Stimulated activated CD4-positive, alpha-beta T cell treated with anti-CD3 and anti-CD28 coated beads, Interleukin-4, amount 100 ng/mL, for 1 hour (primary cell): ENCODE measurements at places on chromosomes 5 and 9.
A peak's percentile ranks its signal among the peaks of the same experiment; 100 is the strongest.

- no peak for DNase-seq
Observed at GRCh38 chr9:100641166-100641565, 63.3 kb downstream of the CAVIN4 start.

GRCh38 chr9:95028853-95029219 is 288.7 kb downstream of the FANCC start:
- no peak for DNase-seq

DNA sequence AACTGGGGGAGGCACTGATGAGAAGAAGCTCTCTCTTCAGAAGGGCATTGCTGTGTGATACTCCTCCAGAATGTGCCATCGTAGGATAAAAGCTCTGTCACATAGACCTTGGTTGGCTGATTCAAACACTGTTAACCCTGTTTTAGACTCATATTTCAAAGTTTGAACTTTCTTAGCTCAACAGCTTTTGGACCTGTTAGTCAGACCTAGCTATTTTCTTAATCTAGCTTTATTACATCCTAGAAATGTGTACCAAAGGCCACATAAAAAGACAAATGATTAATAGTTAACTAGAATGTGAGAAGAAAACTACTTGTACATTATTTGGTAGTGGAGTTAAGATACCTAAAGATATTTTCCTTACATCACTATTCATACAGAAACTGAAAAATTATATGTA is 4.3 kb downstream of the RHOBTB3 start:
- DNase-seq, result no peak

- no peak for DNase-seq
Observed at GRCh38 chr5:10528056-10528816, 35.6 kb upstream of the ANKRD33B start.

DNA sequence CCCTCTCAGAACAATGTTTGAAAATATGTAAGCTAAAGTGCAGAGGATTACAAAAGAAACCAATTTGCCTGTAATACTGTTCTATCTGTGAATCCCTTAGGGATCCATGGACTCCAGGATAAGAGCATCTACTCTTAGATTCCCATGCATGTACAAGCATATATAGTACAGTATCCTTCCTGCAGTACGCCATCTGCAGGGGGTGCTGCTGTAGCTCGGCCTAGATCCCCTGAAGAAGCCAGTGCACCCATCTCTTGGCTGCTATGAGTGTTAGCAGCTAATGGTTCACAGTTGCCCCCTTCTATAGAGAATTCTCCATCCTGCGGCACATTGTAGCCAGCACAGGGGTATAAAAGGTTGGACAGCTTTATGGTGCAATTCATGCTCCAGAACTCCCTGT is 61.8 kb upstream of the SLC30A5 start:
- no peak for DNase-seq

GRCh38 chr5:84378961-84379360 is 5.7 kb downstream of the EDIL3 start:
- no peak for DNase-seq

- DNase-seq, result peak; percentile 15
Observed at GRCh38 chr5:68369457-68370125, 154.0 kb downstream of the PIK3R1 start.

- DNase-seq, result no peak
Observed at GRCh38 chr9:109297899-109298298, 23.0 kb downstream of the EPB41L4B start.

- no peak for DNase-seq
Observed at GRCh38 chr9:130997395-130997684, 11.6 kb upstream of the LAMC3 start.

GRCh38 chr5:158466191-158466590 is 607.2 kb upstream of the CLINT1 start:
- DNase-seq, result no peak

DNA sequence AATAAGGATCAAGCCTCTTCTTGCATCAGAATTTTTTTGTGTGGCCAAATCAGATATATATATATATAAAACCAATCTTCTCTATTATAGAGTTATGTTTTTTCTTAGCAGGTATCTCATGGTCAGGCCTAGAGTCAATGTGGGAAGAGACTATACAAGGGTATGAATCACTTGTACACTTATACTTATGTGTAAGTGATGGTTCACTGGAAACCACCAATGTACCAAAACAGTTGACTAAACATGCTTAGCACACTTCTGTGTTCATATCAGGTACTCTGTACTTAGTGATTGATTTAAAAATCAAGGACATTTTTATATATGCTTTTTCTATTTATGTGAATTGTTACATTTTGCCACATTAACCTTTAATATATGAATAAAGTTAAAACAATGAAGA is 92.6 kb downstream of the CWC27 start:
- DNase-seq, result no peak

DNA sequence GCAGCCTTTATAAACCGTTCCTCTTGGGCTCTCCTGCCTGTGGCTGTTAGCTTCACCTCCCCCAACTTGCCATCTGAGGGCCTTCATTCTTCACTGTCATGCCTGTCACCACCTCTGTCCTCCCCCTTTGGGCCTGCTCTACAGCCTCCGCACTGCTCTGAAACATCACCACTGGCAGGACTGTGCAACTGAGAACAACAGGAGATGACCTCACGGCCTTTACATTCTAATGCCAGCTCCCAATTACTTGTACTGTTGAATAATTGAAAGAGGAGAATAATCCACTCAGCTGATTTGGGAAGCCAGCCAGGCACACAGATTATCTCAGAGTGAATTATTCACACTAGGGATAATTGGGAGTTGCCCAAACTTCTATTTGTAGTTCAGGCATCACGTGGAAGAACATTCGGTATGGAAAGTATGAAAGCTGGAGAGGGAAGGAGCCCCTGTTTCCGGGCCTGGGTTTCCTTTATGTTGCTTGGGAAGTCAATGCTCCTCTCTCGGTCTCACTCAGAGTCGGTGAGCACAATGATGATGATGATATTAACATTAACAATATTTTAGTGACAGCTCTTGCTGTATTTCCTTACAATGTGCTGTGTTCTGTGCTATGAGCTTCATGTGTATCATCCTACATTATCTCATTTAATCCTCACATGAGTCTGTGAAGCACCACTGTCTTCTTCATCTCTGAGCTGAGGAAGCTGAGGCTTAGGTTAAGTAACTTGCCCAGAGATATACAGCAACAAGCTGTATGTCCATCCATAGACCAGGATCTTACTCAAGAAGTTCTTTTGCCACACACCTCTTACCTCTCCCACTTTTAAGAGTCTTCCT is 99.3 kb upstream of the LRRTM2 start:
- DNase-seq, result no peak

- DNase-seq, result no peak
Observed at GRCh38 chr5:78591138-78591612, 57.4 kb downstream of the LHFPL2 start.

DNA sequence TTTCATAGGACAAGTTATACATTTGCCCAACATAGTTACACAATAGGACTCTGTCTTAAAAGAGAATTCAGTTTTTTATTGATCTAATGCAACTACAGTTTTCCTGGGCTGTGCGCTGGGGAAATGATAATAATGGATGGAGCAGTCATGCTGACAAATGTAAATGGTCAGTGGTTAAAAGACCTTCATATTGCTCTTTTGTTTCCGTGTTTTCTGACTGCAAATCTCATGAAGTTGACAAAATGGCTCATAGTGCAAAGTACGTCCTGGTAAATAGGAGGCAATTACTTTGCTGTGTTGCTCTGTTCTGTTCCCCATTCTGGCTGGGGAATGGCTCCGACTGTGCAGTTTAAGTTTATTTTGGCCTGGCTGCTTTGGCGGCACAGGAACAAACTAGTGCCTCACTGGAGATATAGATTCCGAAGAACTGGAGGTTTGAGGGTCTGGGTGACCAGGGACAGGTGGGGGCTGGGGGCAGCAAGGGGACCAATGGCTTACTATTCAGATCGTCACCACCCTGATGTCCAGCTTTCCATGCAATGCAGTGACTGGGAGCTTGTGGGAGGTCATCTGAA is 54.3 kb downstream of the PTTG1 start:
- DNase-seq, result no peak

DNA sequence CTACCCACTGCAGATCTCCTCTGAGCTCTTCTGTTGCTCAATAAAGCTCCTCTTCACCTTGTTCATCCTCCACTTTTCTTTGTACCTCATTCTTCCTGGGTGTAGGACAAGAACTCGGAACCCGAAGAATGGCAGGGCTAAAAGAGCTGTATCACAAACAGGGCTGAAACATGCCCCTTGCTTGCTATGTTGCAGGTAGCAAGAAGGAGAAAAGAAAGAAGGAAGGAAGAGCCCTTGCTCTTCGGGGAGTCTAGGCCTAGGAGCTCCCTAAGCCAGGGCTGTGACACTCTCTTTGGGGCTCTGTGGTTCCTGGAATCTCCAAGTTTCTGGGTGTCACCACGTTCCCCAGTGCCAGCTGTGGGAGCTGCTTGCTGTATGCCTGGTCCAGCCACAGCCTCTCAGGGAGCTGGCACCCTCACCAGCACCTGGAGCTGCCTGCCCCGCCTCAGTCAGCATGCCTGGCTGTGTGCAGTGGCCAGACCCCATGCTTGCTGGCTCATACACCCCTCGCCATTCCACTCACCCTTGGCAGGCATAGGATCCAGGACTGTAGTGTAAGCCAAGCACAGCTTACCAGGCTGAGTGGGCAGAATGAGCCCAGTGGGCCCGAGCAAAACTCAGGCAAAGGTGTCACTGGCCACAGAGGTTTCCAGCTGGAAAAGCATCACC is 274.8 kb upstream of the ADRA1B start:
- no peak for DNase-seq

DNA sequence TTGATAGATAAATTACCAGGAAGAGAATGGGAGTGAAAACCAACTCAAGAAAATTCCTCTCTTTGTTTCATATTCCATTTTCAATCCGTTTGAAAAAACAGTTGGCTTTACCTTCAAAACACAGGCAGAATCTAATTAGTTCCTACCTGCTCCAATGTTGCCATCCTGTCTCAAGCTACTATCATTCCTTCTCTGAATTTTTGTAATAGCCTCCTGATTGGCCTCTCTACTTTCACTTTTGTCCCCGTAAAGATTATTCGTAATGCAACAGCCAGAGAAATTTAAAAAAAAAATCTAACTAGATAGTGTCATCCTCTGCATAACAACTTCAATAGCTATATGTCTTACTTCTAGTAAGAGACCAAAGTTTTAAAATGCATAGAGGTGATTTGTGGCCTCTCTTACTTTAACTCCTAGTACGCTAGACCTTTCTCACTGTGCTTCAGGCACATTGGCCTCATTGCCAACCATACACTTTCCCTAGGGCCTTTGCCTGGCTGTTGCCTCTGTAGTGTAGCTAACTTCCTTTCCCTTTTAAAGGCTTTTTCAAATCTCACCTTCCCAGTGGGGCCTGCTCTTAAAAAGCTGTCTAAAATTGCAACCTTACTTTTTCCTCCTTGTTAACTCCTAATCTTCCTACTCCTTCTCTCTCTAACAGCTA is 311.3 kb upstream of the GRIN3A start:
- DNase-seq, result no peak

DNA sequence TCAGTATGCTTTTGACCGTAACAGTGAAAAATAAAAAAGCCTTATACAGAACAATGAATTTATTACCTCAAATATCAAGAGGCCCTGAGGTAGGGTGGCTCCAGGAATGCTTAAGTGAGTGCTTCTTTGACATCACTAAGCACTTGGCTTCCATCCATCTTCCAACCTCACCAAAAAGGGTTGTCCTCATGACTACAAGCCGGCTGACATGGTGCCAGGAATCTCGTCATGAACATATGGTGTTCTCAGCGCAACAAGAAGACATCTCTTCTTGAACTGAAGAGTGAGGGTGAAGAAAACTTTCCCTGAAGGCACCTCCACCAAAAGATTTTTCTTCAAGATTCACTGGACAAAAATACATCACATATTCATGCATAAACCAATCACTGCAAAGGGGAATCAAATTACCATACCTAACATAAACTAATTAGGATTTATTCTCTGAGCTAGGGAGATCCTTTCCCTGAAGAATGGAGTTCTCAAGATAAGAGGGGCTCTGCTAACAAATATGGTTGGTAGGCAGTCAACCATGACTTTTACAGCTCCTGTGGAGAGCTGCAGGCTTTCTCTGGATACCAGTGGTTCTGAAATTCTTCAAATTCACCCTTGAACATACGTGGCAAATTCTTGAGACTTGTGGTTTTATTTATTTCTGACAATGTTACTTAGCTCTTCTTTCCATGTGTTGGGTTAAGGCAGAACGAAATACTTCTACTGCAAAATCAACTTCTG is 49.5 kb downstream of the AGXT2 start:
- DNase-seq, result no peak

- no peak for DNase-seq
Observed at GRCh38 chr5:57853929-57854697, 371.5 kb upstream of the ACTBL2 start.

DNA sequence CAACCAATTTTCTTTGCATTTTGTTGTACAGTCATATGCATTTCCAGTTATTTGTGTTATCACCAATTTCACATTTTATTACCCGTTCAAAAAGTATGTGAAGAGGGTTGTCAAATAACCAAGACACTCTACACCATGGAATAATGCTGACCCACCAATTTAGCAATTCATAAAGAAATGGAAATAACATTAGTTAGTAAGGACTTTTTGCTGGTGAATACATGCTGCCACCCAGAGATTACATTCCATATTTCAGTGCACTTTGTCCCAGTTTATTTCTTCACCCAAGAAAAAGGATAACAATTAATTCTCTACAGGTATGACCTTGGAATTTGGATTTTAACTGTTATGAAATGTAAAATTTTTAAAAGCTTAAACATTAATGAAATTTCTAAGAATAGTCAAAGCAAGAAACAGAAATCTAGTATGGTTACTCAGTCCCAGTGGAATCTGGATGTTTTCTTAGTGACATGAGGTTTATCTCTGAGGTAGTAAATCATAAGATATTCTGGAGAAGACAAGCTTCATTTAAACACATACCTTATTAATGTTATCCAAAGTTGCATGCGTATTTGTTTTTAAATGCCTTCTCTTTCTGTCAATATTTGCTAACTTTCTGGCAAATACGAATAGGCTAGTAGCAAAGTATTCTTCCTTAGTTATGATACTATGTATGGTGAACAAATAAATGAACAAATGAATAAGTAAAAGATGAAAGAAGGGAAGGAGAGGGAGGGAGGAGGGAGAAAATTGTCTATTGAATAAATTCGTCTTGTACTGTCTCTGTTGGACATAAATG is 100.6 kb downstream of the CETN3 start:
- DNase-seq, result no peak

DNA sequence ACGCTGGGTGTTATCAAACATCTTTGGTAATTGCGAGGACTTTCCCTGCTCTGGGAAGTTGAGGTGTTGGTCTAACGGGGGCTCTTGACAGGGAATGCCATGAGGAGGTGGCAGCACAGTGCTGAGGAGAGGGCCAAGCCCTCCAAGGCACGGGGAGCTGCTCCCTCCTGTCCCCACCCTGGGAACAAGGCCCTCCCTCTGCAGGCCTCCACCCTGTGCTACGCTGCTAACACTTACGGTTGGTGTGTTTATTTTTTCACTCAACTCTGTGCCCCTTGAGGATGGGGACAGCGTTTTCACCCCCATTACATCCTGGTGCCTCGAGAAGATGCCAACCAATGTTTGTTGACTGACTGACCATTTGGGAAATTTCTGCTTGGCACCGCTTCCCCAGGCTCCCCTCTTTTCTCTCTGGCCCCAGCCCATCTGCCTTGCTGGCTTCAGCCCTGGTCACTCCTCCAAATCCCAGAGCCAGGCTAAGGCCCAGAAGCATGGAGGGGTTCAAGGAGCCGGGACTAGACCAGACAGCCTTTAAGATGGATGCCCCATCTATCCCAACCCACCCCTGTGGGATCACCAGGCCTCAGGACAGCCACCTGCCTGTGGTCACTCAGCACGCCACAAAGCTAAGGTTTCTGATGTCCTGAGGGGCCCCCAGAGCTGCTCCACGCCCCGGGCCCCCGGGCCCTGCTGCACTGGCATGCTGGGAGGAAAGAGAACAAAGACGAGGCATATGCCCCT is 125.7 kb downstream of the BARX1 start:
- no peak for DNase-seq

GRCh38 chr5:161378701-161379100 is 167.8 kb downstream of the GABRB2 start:
- DNase-seq, result no peak
